Stimulated activated CD4-positive, alpha-beta T cell treated with anti-CD3 and anti-CD28 coated beads, Interleukin-4, amount 100 ng/mL, for 1 hour (primary cell): ENCODE measurements at places on chromosomes 7 and 10.

GRCh38 chr10:100775871-100776270 lies 30.5 kb downstream of the PAX2 start:
- DNase-seq = no peak

- no peak for DNase-seq
Observed at GRCh38 chr10:113474752-113475151, 78.1 kb upstream of the HABP2 start.

GRCh38 chr7:97145068-97145467 lies 27.6 kb downstream of the SDHAF3 start:
- no peak for DNase-seq

DNA sequence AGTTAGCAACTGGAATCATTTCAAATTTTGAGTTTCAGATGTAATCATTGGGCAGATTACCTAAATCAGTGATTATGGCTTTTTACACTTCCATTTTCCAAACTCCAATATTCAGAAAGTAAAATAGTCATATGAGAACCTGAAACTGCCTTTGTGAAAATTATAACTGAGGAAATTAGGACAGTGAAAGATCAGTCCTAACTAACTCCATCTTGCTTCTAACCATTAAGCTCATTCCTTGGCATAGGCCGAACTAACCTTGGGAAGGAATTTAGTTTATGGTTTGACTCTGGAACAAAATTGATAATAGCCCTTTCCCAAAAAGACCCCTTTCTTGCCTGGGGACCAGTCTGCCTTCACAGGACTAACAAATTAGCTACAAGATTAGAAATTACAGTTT lies 2.2 kb downstream of the CRPPA start:
- no peak for DNase-seq

- no peak for DNase-seq
Observed at GRCh38 chr7:87735360-87735759, 107.2 kb downstream of the RUNDC3B start.

DNA sequence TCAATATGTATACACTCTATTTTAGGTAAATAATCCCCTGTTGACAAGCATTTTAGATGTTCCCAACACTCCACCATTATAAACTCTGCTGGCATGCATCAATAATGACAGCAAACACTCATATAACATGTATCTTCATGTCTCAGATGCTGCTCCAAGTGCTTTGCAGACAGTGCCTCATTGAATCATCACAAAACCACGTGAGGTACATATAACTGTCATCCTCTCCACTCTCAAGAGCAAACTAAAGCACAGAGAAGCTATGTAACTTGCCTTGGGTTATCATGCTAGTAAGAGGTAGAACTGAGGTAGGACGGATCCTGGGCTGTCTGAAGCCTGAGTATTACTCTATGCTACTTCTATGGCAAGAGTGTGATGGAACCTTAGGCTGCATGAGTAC lies 72.5 kb upstream of the GSDME start:
- DNase-seq = no peak

GRCh38 chr10:46524472-46525176 lies 31.8 kb downstream of the GPRIN2 start:
- DNase-seq = no peak

GRCh38 chr7:90777465-90777864 lies 181.3 kb downstream of the CDK14 start:
- no peak for DNase-seq

GRCh38 chr7:130475776-130476175 lies 16.1 kb upstream of the MEST start:
- DNase-seq = no peak

DNA sequence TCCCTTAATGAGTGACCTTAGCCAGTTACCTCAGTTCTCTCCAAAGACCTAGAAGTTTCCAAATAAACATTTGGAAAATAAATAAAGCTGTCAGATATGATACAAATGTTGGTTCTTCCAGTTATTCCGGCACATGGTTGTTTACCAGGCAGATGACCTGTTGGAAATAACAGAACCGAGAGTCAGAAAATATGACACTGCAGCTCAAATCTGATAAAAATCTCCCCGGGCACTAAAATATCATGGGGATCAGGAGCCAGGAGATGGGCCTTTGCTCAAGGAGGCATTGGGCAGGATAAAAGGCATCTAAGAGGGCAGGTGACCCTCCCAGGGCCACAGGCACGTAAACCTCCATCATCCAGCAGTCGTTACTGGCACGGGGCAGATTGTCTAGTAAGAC lies 164.0 kb upstream of the LYZL1 start:
- DNase-seq = no peak

DNA sequence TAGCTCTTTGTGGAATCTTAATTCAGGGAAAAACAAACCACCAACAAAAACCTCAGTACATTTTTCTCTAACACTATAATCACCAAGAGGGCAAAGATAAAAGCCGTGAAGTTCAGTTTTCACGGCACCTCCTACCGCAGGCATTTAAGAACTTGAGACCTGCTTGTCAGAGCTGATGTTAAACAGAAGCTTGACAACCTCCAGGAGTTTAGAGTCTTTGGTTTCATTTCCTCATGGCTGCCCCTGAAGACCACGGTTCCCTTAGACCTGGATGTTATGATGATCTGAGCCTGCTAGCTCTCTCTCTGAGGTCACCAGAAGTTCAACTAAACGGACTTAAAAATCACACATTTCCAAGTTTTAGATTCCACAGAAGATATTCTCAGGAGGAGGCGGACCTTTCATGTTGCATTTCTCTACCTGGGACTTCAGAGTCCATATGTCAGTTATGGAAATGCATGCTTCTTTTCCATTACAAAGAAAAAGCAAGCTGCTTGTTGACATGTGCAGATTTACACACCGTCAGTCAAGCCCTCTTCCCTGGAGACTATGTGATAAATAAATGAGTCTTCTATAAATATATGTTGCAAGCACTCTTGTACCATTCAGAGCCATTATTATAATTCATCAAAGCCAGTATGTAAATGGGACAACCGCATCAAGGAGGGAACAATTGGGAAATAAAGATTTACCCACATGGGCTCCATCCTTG lies 258.0 kb downstream of the GFRA1 start:
- DNase-seq = no peak

GRCh38 chr7:120898715-120899499 lies 41.0 kb upstream of the TSPAN12 start:
- no peak for DNase-seq

DNA sequence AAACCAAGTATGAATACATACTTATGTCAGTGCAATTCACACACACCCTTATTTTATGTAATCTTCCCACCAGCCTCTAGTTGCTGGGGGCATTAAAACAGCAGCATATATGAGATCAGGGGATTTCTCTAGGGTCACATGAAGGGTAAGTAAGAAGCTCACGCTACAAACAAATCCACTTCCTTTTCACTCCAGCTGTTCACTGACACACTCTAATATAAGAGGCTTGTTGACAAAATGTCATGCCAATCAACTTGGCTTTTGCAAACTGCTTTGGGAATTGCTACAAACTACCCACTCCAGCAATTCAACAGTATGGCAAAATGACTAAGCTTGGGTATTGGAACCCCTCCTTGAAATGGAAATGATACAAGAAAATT lies 10.3 kb downstream of the FAM3C start:
- DNase-seq = no peak

DNA sequence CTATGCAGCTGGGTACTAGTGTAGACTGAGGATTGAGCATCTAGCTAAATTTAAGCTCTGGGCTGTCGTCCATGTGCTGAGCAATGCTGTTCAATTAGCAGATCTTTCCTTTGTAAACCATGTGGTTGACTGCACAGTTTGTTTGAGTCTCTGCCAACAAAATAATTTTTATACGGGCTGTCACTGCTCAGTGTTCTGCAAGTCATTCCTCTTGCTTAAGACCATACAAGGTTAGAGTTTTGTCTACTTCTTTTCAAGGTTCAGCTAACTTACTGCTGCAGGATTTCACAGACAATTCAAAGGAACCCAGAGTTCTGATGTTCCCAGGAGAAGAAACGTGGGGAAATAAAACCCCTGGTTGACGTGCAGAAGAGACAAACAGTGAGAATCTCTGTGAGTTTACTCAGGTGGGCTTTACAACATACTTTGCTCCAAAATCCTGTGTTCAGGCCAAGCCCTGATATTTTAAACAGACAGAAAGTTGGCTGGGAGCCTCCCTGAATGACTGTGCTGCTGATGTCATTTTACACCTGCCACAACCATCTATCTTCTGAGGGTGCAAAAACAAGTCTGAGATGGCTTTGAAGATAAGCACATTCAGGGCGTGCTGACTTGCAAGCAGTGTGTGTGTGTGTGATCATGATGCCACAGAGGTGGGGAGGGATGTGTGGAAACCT lies 177.1 kb upstream of the SVIL start:
- DNase-seq = no peak

DNA sequence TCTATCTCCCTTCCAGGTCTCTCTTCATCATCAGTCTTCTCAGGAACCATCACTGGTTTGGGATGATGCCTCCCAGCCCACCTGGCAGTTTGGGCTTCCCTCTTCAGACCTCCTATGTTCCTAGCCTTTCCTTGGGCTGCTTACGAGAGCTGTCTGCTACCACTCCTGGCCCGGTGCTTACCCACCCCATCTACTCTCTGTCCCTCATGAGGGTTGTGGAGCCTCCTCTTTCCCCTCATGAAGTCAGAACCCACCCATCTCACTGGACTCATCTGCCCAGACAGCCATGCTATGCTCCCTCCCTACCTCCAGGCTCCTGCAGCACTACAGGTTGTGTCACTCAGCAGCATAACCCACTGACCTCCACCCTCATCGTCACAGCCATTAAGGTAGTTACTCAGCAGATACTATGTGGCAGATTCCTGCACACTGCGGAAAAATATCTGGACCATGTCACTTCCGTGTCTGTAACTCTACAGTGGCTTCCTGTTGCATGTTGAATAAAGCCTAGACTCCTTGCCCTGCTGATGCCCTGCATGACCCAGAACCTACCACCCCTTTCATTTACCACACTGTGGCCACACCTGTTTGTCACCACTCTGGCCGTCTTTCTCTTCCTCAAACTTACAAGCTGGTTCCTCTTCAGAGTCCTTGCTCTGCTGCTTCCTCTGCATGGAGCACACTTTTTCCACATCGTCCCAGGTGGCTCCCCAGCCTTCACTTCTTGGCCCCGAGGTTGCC lies 2.0 kb downstream of the DBNL start:
- no peak for DNase-seq

- DNase-seq = no peak
Observed at GRCh38 chr10:88851706-88852105, at the start of gene ANKRD22. ANKRD22 (minus strand) TSS chr10:88851844; CDS start chr10:88851607, 237 bp downstream.

- no peak for DNase-seq
Observed at GRCh38 chr10:132506711-132507408, 30.7 kb upstream of the INPP5A start.

GRCh38 chr10:33248638-33249037 lies 85.8 kb downstream of the NRP1 start:
- DNase-seq = no peak

DNA sequence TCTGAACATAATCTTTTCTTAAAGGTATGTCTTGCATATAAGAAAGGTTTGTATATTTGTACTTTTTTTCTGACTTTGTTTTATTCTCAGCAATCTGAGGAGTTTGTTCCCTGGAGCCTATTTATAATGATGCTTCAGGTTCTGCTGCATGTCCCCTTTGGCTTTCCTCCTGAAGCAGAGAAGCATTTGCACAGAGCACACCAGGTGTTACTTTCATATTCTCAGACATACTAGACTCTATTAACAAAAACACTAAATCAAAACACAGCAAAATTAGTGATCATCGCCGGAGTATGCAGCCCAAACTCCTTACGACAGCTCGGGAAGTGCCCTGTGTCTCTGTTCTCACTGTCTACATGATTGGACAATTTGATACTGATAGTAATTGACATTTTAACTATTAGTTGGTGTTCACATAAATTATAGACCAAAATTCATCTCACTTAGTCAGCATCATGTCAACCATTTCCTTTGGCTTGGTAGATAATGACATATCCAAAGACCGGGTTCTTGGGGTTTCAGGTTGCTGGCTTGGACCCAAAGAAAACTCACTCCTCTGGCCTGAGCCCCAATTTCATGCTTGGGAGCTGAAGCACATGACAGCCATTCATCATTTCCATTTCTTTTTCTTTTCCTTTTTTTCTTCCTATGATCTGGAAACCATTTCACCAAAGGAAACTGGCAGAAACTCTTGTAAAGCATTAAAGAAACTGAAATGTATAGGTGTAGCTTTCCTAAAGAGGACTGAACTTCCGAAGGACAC lies 400.1 kb upstream of the NRP1 start:
- no peak for DNase-seq

- no peak for DNase-seq
Observed at GRCh38 chr7:22219036-22219435, 137.9 kb downstream of the RAPGEF5 start.

- no peak for DNase-seq
Observed at GRCh38 chr7:122738947-122739346, 36.2 kb upstream of the RNF148 start.

DNA sequence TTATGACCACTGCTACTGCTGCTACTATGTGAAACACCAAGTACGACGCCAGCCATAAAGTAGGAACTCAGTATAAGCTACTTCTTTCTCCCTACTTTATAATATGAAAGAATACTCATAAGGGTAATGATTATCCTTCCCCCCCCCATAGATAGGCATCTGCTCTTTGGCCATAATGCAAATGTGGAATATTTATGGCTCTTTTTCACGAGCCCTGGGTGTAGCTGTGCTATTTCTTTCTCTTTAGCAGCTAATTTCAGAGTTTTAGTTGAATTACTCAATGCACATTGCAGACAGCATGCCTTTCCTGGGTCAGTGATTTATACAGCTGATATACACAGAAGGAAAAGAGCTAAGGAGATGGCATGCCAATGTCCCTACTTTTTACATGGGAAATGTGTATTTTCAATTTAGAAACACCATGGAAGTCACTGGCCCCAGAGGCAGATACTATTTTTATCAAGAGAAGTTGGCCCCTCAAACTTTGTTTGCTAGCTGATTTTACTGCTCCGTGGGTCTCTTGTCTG lies 234.1 kb upstream of the KIAA1217 start:
- no peak for DNase-seq

DNA sequence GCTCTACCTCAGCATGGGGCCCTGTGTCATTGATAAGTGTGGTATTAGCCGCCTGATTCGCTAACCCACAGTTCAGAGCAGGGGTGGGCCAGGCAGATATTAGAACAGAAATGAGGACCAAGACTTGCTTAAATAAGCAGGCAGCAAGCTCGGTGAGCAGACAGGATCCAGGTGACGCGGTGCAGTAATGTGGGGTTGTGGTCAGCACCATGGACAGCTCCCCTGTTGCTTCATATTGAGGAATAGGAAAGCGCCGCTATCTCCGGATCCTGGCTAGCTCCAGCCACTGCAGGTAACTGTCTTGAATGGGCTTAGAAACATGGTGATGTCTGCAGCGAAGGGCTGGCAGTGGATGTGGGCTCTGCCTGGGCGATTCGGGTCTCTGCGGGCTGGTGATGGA lies 51.3 kb upstream of the GPR26 start:
- peak; percentile 33 for DNase-seq

- no peak for DNase-seq
Observed at GRCh38 chr10:48237259-48238250, 36.9 kb downstream of the FRMPD2 start.

DNA sequence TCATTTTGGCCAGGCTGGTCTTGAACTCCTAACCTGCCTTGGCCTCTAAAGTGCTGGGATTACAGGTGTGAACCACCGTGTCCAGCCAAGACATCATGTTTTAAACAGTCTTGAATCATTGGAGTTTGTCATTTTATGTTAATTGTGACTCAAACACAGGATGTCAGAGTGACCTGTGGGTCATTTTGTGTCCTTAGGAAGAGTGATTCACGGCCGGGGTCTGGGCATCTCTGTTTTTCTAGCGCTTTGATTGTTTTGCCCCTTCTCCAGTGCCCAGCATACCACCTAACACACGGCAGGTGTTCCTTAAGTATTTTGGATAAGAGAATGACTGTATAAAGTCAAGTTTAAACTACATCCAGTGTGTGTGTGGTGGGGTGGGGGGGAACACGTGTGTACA lies 183.7 kb upstream of the KLF6 start:
- no peak for DNase-seq
